ENCODE measurements at places on chromosomes 3 and 15.

DNA sequence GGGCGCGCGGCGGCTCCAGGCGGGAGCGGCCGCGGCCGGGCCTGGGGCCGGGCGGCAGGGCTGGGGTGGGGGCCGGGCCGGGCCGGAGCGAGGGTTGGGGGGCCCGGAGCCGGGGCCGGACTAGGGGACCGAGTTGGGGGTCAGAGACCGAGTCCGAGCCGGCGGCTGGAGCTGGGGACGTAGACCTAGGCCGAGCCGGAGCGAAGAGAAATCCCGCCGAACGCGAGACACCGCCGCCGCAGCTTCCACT lies 37.3 kb downstream of the HMCES start:
- DNase-seq = no peak

DNA sequence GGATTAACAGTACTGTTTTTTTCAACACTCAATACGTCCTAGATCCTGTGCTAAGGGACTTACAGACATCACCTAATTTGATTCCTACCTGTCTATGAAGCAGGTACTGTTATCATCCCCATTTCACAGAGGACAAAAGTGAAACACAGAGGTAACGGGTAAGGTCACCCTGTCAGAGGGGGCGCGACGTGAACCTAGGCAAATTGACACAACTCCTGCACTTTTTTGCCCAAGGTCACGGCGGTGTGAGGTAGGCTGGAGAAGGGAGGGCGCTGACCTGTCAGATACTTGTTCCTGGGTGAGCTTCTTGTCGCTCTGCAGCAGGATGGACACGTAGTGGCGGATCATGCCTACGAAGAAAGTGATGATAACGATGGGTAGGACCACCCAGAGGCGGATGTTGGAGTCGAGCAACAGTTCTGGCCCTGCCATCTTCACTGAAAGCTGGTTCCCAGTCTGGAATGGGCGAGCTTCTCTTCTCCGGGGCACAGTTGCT lies 363 bp downstream of the EMC3 start:
- no peak for DNase-seq

DNA sequence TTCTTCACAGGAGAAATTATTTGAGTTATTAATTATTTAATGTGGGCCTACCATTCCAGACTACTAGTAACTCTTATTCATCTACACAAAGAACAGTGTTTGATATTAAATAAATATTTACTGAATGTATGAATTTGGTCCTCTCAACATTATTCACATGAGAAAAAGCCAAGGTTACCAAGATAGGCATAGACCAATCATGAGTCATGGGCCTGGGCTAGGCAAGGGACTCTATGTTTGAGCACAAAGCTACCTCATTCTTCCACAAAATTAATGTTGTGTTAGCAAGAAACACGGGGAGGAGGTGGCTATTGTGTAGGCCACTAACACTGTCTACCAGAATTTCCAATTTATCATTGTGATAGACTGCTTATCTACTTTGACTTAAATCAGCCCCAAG lies 115.7 kb downstream of the SERPINI1 start:
- DNase-seq = no peak

DNA sequence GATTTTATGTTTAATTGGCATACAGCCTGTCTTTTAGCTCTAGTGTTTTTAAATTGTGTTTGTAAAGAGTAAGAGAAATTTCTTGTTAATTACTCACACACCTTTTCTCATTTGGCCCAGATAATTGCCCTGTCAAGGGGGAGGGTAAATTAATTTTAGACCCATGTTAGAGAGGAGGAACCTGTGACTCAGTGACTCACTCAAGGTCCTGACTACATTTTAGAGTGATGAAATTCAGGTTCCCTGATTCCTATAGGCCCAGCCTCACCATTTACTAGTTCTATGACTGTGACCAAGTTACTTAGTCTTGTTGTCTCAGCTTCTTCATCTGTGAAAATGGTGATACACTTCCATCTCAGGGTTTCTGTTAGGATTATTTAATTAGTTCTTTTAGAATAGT lies 125.2 kb upstream of the DPH6 start:
- DNase-seq = no peak

GRCh38 chr15:75249726-75250125 lies 8.4 kb upstream of the GOLGA6C start:
- no peak for DNase-seq

- no peak for DNase-seq
Measured at GRCh38 chr3:197528190-197528589, 27.6 kb downstream of the BDH1 start.

DNA sequence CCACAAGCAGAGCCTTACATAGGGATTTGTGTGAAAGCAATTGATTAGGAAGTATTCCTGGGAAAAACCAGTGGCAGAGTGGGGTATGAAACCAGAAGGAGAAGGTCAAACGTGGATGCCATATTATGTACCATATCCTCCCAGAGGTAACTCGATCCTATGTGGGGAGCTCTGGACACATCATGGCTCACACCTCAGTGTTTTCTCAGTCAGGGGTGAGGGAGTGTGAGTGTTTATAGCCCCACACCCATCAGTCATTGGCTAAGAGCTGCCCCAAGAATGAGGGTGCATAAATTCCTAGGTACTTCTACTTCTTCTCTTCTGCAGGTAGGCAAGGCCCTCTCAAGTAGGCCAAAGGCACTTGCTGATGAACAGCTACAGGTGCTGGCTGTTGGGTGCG lies 28.2 kb upstream of the PDZRN3 start:
- no peak for DNase-seq

DNA sequence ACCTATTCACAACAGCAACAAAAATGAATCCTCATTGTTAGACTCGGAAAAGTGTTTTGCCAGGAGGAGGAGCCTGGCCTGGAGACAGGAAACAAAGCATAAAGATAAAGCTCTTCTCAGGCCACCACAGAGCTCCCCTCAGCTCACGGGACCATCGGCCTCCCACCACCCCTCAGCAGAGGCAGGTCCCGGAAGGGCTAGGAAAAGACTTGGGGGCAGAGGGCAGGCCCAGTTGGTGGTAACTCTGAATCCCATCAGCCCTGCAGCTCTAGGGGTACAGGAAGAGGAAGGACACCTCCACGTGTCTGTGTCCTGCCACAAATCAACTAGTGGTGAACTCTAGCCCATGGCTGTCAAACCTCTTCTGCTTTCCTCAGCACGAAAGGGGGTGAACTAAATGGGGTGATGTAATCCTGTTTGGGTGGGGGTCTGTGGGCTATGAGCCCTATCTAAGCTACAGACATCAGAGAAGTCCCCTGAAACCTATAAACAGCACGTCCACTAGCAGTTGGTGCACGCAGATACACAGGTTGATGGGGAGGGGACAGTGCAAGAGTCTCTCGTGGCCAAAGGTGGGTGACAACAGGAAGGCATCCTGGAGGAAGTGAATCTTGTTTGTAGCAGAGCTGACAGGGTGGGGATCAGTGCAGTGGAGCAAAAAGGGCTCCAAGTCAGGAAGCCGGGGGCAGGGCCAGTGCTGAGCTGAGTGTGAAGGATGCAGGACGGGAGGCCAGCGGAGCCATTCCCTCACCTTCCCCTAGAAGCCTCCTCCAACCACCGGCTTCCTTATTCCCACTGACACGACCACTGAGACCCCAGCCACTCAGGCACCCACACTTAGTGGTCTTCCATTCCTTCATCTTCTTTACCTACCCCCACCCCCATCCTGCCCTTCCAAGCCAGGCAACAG lies 111.1 kb upstream of the HACD2 start:
- DNase-seq = no peak

All from activated CD4-positive, alpha-beta T cell treated with anti-CD3 and anti-CD28 coated beads for 4 hours (primary cell).